ENCODE measurements at places on chromosomes 3 and 15.

GRCh38 chr3:73727854-73728253 lies 103.1 kb upstream of the PDZRN3 start:
- DNase-seq, result no peak

DNA sequence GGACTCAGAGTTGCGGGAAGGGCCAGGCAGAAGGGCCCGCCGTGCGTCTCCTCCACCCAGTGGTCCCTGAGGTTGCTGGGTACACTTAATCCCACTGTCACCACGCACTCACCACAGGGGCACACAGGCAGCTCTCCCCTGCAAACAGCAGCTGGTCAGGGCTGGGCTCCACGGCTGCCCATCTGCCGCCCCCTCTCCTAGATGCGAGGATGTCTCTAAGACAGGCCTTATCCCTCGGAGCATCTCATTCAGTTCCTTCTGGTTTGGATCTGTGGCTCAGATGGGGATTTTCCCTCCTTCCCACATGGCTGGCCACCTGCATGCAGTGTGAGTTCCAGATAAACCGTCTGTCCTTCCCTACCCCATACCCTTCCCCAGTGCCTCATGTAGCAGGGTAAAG lies 26.3 kb downstream of the MRPS11 start:
- DNase-seq, result no peak

- DNase-seq, result no peak
Observed at GRCh38 chr15:65115542-65115941, 542 bp upstream of the UBAP1L start.

GRCh38 chr3:53803124-53803815 lies 42.9 kb downstream of the CHDH start:
- no peak for DNase-seq

- DNase-seq, result peak; percentile 23
Observed at GRCh38 chr3:182979674-182980191, 605 bp downstream of the DCUN1D1 start.

GRCh38 chr3:186102687-186103086 lies 6.2 kb downstream of the ETV5 start:
- DNase-seq, result peak; percentile 48

All from Ammon's horn (tissue), 1 donor.